A549 treated with CpdA at 1 μM for 4 hours (cell line): ENCODE measurements at places on chromosomes 16 and 17. TPM values are rescaled to one million over a fixed set of nuclear protein-coding genes. Genes with fewer than 3 reads are reported as not detected.

The GRIN2A gene
- 0.01 TPM in 1 of 5 replicates, not detected in the others for total RNA-seq

The PPM1E gene
- 0.03 to 0.09 TPM (median 0.08 TPM) in 5 replicates for total RNA-seq

The SERPINF2 gene
- 1.3 to 2.2 TPM (median 2.0 TPM) in 5 replicates for total RNA-seq

The CCT6B gene
- 0.85 to 1.6 TPM (median 1.2 TPM) in 5 replicates for total RNA-seq

The OR1F1 gene
- 0.29 to 0.48 TPM (median 0.40 TPM) in 3 of 5 replicates, not detected in the others for total RNA-seq

The HOXB13 gene
- 1.7 to 2.8 TPM (median 2.7 TPM) in 5 replicates for total RNA-seq

The GLIS2 gene
- total RNA-seq: 23.8 to 32.9 TPM (median 31.4 TPM) in 5 replicates

The EFNB3 gene
- 1.0 to 1.7 TPM (median 1.4 TPM) in 5 replicates for total RNA-seq

The TLCD2 gene
- 1.0 to 1.7 TPM (median 1.1 TPM) in 5 replicates for total RNA-seq

The SLC52A1 gene
- total RNA-seq: 0.34 to 1.0 TPM (median 0.72 TPM) in 5 replicates
